Adipose tissue (tissue), 3 donors: ENCODE measurements at places on chromosomes 2 and 18. TPM values are rescaled to one million over a fixed set of nuclear protein-coding genes. Genes with fewer than 3 reads are reported as not detected.

The KLHL30 gene
- 0.22 TPM for polyA plus RNA-seq

The REL gene
- polyA plus RNA-seq, result 6.3 TPM

The FAM210A gene
- polyA plus RNA-seq, result 11.2 TPM

The NYAP2 gene
- 0.02 TPM for polyA plus RNA-seq

The UGT1A3 gene
- not detected for polyA plus RNA-seq

The PROKR1 gene
- polyA plus RNA-seq, result 0.56 TPM

The PTPRN gene
- polyA plus RNA-seq, result 15.5 TPM

The DPP4 gene
- 1.5 TPM for polyA plus RNA-seq

The KATNAL2 gene
- polyA plus RNA-seq, result 3.2 TPM

The CDCA7 gene
- 0.59 TPM for polyA plus RNA-seq

The SATB2 gene
- 1.6 TPM for polyA plus RNA-seq

The DSG2 gene
- 4.7 TPM for polyA plus RNA-seq

The RRM2 gene
- 4.8 TPM for polyA plus RNA-seq

The MAP3K19 gene
- not detected for polyA plus RNA-seq

The AFF3 gene
- polyA plus RNA-seq, result 0.21 TPM

The LOXL3 gene
- 4.7 TPM for polyA plus RNA-seq

The SERPINB13 gene
- polyA plus RNA-seq, result not detected

The PLEKHA3 gene
- 6.1 TPM for polyA plus RNA-seq

The VWC2L gene
- not detected for polyA plus RNA-seq

The G6PC2 gene
- 0.19 TPM for polyA plus RNA-seq

The C1QL2 gene
- 0.05 TPM for polyA plus RNA-seq

The RAX gene
- polyA plus RNA-seq, result not detected

The FAM98A gene
- 15.0 TPM for polyA plus RNA-seq

The SPHKAP gene
- polyA plus RNA-seq, result not detected

The MYO7B gene
- 2.2 TPM for polyA plus RNA-seq

The MORN2 gene
- polyA plus RNA-seq, result 14.6 TPM

The TMEM247 gene
- polyA plus RNA-seq, result not detected

The KCTD1 gene
- polyA plus RNA-seq, result 12.4 TPM

The SP5 gene
- 0.18 TPM for polyA plus RNA-seq

The CYP27C1 gene
- 0.67 TPM for polyA plus RNA-seq

The POTEE gene
- not detected for polyA plus RNA-seq

The DLX2 gene
- not detected for polyA plus RNA-seq

The GALR1 gene
- polyA plus RNA-seq, result 0.02 TPM

The DAW1 gene
- not detected for polyA plus RNA-seq

The STPG4 gene
- polyA plus RNA-seq, result not detected

The CDH7 gene
- not detected for polyA plus RNA-seq

The MAP2 gene
- 2.3 TPM for polyA plus RNA-seq

The GDF7 gene
- 0.02 TPM for polyA plus RNA-seq

The CD8B gene
- polyA plus RNA-seq, result not detected

The COL5A2 gene
- 44.5 TPM for polyA plus RNA-seq

The GULP1 gene
- polyA plus RNA-seq, result 10.5 TPM

The VWA3B gene
- not detected for polyA plus RNA-seq

The BCL11A gene
- 0.30 TPM for polyA plus RNA-seq

The PLEK gene
- polyA plus RNA-seq, result 1.6 TPM

The HRH4 gene
- polyA plus RNA-seq, result 0.11 TPM

The SERPINB3 gene
- polyA plus RNA-seq, result 1.1 TPM

The PTH2R gene
- polyA plus RNA-seq, result 0.03 TPM

The DTYMK gene
- 21.8 TPM for polyA plus RNA-seq

The CFAP221 gene
- not detected for polyA plus RNA-seq

The GTF2A1L gene
- polyA plus RNA-seq, result 1.7 TPM

The CCT7 gene
- polyA plus RNA-seq, result 190 TPM

The LRATD1 gene
- polyA plus RNA-seq, result 0.79 TPM

The IL36RN gene
- not detected for polyA plus RNA-seq
